Uterine smooth muscle cell (primary cell): ENCODE measurements at places on chromosomes 5 and 9. TPM values are rescaled to one million over a fixed set of nuclear protein-coding genes. Genes with fewer than 3 reads are reported as not detected.

CDH12 gene
- not detected in 2 replicates for total RNA-seq

ZFP37 gene
- total RNA-seq: 2.5 and 3.1 TPM in 2 replicates

PCDHGB1 gene
- 0.44 and 1.2 TPM in 2 replicates for total RNA-seq

RANBP3L gene
- 0.11 and 0.12 TPM in 2 replicates for total RNA-seq

CARD19 gene
- total RNA-seq: 86.4 and 101 TPM in 2 replicates

DMGDH gene
- 1.1 and 3.6 TPM in 2 replicates for total RNA-seq

FAM81B gene
- not detected in 2 replicates for total RNA-seq

IFNA21 gene
- total RNA-seq: not detected in 2 replicates

MEGF10 gene
- total RNA-seq: 0.12 and 0.22 TPM in 2 replicates

ISL1 gene
- total RNA-seq: 2.6 and 5.9 TPM in 2 replicates

PIP5KL1 gene
- 1.2 and 3.1 TPM in 2 replicates for total RNA-seq

PAIP2 gene
- total RNA-seq: 84.4 and 92.4 TPM in 2 replicates

FOXI1 gene
- total RNA-seq: not detected in 2 replicates

SPEF2 gene
- 4.8 and 7.6 TPM in 2 replicates for total RNA-seq

EIF4EBP3 gene
- total RNA-seq: 0.77 and 1.1 TPM in 2 replicates

PDE8B gene
- total RNA-seq: 0.22 and 0.25 TPM in 2 replicates

GRXCR2 gene
- total RNA-seq: not detected in 2 replicates

NEUROG1 gene
- not detected in 2 replicates for total RNA-seq

KIF24 gene
- total RNA-seq: 1.4 and 5.2 TPM in 2 replicates

PCDHA10 gene
- total RNA-seq: 0.33 and 0.37 TPM in 2 replicates

CATSPER3 gene
- 0.12 and 0.22 TPM in 2 replicates for total RNA-seq

SLC27A6 gene
- total RNA-seq: 1.2 and 2.2 TPM in 2 replicates

ARHGEF39 gene
- total RNA-seq: 0.87 and 4.4 TPM in 2 replicates

BRINP1 gene
- 2.3 and 4.0 TPM in 2 replicates for total RNA-seq

PCDHGA5 gene
- 0.55 and 0.87 TPM in 2 replicates for total RNA-seq

TNC gene
- total RNA-seq: 364 and 531 TPM in 2 replicates

PCDHGA10 gene
- total RNA-seq: 4.9 and 5.2 TPM in 2 replicates

GARNL3 gene
- total RNA-seq: 3.3 and 5.1 TPM in 2 replicates

CCNI2 gene
- total RNA-seq: not detected in 2 replicates

PCDHA3 gene
- total RNA-seq: under 0.01 and 0.25 TPM in 2 replicates

NDFIP1 gene
- 58.1 and 60.4 TPM in 2 replicates for total RNA-seq

PHF2 gene
- total RNA-seq: 8.0 and 11.5 TPM in 2 replicates

C9orf50 gene
- total RNA-seq: 0.12 TPM in 1 of 2 replicates, not detected in the other

EIF4E1B gene
- total RNA-seq: not detected in 2 replicates

GTF3C4 gene
- 11.2 and 14.2 TPM in 2 replicates for total RNA-seq

TLR4 gene
- total RNA-seq: 2.5 and 5.9 TPM in 2 replicates

SLC46A2 gene
- not detected in 2 replicates for total RNA-seq

MARCOL gene
- total RNA-seq: not detected in 2 replicates

GPR151 gene
- total RNA-seq: not detected in 2 replicates

ZNF658 gene
- 4.6 and 6.2 TPM in 2 replicates for total RNA-seq

PLEKHG4B gene
- under 0.01 TPM in 2 replicates for total RNA-seq

CCDC171 gene
- total RNA-seq: 3.3 and 4.5 TPM in 2 replicates

PCDHAC2 gene
- 0.55 and 1.9 TPM in 2 replicates for total RNA-seq

EGFL7 gene
- 7.2 and 12.2 TPM in 2 replicates for total RNA-seq

SPINK4 gene
- not detected in 2 replicates for total RNA-seq

SQSTM1 gene
- total RNA-seq: 922 and 1,425 TPM in 2 replicates

DNAJC21 gene
- 57.9 and 76.5 TPM in 2 replicates for total RNA-seq

CYSTM1 gene
- total RNA-seq: 9.1 and 20.1 TPM in 2 replicates
